Large intestine (tissue), 12 donors: ENCODE measurements at places on chromosomes 13 and 19.
A peak's percentile ranks its signal among the peaks of the same experiment; 100 is the strongest.

DNA sequence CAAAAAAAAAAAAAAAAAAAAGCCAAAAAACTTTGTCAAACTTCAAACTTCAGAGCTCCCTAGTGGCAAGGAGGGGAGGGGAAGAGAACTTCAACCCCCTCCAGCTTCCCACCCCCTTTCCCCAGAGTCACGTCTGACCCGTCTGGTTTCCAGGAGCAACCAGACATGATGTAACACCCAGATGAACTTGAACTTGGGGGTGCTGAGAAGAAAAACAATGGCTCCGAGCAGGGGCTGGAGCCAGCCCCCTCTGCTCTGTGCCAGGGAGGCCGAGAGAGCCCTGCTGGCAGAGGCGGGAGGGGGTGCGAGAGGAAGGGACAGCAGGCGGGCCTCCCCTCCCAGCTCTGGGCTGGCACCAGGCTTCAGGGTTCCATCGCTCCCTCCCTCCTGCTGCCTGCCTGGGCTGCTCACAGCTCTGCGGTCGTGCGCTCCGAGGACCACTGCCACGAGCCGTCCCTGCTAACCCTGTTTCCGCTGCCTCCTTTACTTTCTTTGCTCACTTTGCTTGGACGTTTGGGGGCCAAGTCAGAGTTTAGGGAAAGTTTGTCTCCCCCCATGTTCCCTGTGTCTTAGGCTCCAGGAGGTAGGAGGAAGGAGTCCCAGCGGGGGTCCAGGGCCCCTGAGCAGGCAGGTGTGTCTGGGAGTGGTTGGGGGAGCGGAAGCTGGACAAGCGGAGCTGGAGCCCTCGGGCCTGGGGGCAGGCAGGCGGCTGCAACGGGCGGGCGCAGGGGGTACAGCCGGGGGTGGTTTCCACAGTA, 11.1 kb downstream of the LYL1 start:
- peak; percentile 62 for DNase-seq

DNA sequence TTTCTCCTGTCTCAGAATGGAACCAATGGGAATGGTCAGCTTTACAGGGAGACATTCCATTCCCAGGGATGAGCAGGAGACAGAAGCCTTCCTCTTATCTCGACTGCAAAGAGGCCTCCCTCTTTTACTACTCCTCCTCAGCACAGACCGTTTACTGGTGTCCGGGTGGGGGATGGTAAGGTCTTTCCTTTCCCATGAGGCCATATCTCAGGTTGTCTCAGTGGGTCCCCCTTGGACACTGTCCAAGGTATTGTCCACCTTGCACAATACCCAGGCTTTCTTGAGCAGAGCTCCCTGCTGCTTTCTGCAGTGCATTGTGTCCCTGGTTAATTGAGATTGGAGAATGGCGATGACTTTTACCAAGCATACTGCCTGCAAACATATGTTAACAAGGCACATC, 7.5 kb upstream of the ZNF808 start:
- DNase-seq = peak; percentile 9

DNA sequence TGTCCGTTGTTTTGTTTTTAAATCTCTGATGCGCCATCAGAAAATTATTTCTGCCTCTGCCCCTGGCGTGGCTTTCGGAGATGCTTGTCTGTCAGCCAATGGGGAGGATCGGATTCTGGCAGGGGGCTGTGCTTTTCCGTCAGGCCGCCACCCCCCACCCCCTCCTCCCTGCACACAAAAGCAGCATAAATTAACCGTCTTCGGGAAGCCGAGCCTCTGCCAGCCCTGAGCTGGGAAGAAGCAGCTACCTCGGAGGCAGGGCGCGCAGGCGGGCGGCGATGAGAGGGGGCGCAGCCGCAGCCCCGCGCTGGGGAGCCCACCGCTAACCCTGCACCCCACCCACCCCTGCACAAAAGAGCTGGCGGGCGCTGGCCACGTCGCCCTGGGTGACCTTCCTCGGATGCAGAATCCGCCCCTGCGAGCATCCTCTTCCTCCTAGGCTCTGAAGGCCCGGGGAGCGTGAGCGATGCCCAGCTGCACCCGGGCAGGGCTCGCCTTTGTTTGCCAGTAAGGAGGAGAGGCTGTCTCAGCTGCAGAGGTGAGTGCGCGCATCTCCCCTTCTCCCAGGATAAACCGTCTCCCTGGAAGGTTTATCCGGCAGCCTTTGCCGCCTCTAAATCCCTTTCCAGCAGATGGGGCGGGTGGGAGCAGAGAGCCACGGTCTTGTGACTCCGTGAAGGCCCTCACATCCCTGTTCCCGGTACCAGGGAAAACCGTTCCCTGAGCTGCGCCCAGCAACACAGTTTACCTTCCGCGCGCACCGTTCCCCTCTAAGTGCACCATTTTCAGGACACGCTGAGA, at the start of gene ATCAY:
Gene ATCAY (plus strand): TSS at position 215 of the 801 bp plus-strand sequence. CDS start 5,083 bp downstream, outside the sequence.
- no peak for DNase-seq

DNA sequence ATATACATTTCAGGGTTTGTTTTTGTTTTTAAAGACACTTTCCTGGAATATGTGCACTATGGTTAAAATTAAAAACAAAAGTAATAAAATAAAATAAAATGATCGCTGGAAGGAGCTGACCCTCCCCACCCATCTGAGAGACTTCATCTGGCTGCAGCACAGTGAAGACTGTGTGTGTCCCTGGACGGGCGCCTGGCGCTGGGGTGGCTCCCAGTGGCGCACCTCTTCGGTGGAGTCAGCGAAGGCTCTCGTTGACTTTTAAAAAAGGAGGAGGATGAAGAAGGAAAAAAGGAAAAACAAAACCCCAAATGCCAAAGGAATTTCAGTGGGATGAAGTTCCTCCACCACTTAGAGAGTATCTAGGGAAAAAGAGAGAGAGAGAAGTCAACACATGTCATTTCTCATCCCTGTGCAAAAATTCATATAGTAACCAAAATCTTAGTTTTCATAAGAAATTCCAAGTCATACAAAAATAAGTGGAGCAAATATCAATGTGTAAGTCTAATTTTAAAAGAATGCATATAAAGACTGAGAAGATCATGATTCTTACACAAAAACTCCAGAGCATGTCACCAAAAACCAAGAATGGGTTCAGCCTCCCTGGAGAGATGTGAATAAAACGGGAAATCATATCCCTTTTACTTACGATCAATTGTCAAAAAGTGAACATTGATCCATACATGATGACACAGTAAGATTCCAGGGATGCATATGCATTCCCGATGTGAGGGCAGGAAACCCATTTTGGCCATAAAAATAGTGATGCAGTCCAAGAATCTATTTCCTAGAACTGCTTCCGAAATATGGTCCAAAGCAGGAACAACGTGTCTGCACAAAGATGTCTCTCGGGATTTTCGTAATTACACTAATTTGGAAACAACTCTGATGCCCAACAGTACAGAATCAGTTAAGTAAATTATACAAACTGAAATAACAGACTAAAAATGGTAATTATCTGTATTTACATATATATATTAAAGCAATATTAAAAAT, 123.8 kb downstream of the STK24 start:
- DNase-seq = no peak

DNA sequence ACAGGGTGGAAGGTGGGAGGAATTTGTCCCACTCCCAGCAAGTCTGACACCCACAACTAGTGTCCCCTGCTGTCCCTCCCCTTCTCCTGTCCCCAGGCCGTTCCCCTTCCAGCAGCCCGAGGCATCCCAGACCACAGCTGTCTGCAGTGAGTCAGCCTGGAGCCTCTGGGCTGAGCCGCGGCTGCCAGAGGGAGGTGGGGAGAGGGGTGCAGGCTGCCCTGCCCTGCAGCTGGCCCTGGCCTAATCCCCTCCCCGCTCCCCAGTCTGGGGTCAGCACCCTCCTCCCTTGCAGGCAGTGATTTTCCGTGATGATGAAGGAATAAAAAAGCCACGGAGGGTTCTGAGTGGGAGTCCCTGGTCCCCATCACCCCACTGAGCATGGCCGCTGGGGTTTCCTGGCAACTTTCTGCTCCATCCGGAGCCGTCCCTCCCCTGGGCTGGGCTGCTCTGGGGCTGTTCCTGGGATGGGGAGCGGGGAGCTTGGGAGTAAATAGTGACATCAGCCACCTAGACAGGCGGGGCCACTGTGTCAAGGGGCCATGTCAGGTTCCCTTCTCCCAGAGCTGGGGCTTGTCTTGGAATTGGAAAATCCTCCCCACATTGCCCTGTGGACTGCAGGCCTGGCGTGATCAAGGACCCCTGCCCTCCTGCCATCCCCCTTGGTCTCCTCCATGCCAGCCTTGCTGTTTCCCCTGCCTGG, 16.8 kb downstream of the SPC24 start:
- DNase-seq = peak; percentile 67

DNA sequence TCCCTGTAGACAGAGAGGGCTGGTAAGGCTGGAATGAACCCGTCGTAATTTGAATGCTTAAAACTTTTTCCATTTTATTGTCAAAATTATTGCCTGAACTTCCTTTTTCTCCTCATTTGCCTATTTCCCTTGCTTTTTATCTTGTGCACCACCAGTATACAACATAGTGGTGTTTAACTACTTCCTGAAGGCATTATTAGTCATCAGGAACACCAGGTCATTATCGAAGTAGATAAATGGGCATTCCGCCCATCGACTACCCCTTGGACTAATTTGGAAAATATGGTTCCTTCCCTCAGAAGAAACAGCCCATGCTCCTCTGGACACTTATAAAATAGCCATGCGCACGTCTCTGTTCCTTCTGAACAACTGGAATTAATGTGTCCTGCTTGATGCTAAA, 232.1 kb downstream of the TM9SF2 start:
- no peak for DNase-seq
